ENCODE measurements at places on chromosomes 5 and 9.
A peak's percentile ranks its signal among the peaks of the same experiment; 100 is the strongest.

GRCh38 chr5:114858665-114859437 is 310.9 kb downstream of the TRIM36 start:
- H3K4me1 ChIP-seq, result no peaks in the 10 kb centered on the region
- no peak for DNase-seq
- no peaks in the 10 kb centered on the region for H3K36me3 ChIP-seq
- no peaks in the 10 kb centered on the region for H3K27me3 ChIP-seq
- H3K27ac ChIP-seq, result no peak overlapping the region

DNA sequence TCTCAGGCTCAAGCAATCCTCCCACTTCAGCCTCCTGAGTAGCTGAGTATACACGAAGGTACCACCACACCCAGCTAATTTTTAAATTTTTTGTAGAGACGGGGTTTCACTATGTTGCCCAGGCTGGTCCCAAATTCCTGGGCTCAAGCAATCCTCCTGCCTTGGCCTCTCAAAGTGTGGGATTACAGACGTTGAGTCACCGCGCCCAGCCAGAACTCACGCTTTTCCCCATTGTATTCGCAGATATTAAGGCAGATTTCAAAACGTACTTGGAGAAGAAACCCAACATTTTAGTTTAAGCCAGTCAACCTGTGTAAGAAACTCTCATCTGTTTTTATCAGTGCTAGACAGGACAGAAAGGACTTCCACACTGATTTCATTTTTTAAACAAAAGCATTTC is 26.6 kb downstream of the COL23A1 start:
- no peaks in the 10 kb centered on the region for H3K36me3 ChIP-seq
- no peak overlapping the region for H3K4me3 ChIP-seq
- H3K27me3 ChIP-seq, result no peaks in the 10 kb centered on the region
- no peak overlapping the region for H3K27ac ChIP-seq
- DNase-seq, result no peak
- H3K4me1 ChIP-seq, result no peaks in the 10 kb centered on the region

DNA sequence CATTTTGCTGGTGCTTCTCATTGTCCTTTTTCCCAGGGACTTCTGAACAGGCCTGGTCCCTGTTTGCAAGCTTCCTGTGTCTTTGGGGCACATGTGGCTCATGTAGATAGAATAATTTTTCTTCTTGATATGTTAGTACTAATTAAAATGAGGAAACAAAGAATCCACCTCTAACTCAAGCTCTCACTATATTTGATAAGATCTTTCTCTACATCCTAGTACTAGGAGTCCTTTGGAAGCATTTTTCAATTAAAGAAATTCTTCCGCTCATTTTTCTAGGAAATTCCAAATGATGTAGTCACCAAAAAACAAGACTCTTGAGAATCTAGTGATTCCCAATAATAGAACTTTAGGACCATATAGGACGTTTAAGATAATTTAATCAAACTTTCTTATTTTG is 165.3 kb downstream of the SEC61B start:
- H3K4me3 ChIP-seq, result no peak overlapping the region
- DNase-seq, result peak; percentile 9
- H3K4me1 ChIP-seq, result peaks cover 14% of the 10 kb centered on the region

- no peak overlapping the region for H3K4me3 ChIP-seq
- H3K4me1 ChIP-seq, result peaks cover 71% of the 10 kb centered on the region
- peak; percentile 43 for DNase-seq
- H3K36me3 ChIP-seq, result peaks cover 29% of the 10 kb centered on the region
- no peaks in the 10 kb centered on the region for H3K27me3 ChIP-seq
- H3K27ac ChIP-seq, result peak overlapping the region; percentile 96
Measured at GRCh38 chr9:113592876-113593575, 129.5 kb downstream of the RGS3 start.

DNA sequence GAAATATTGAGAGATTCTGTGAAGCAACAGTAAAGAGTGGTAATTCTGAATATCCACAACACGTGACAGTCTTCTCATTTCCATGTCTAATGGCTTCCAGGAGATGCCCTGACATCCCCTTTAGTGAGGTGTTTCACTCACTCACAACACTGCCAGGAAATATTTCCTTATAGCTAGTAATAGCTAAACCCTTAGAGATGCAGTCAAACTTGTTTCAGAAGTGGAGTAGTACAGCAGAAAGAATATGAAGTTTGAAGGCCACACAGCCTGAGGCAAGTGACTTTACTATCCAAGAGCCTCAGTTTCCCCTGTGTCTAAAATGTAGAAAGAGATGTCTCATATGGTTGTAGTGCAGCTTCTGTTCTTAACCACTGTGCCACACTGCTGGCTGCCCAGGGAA is 139.2 kb downstream of the CDK5RAP2 start:
- no peaks in the 10 kb centered on the region for H3K27me3 ChIP-seq
- DNase-seq, result no peak
- H3K4me1 ChIP-seq, result peaks cover 5% of the 10 kb centered on the region
- H3K36me3 ChIP-seq, result no peaks in the 10 kb centered on the region
- H3K27ac ChIP-seq, result no peak overlapping the region
- H3K4me3 ChIP-seq, result no peak overlapping the region

GRCh38 chr5:78811121-78811817 is 162.7 kb upstream of the LHFPL2 start:
- no peaks in the 10 kb centered on the region for H3K27me3 ChIP-seq
- no peak overlapping the region for H3K4me3 ChIP-seq
- H3K36me3 ChIP-seq, result no peaks in the 10 kb centered on the region
- peaks cover 12% of the 10 kb centered on the region for H3K4me1 ChIP-seq
- H3K27ac ChIP-seq, result no peak overlapping the region
- DNase-seq, result peak; percentile 14

- no peaks in the 10 kb centered on the region for H3K36me3 ChIP-seq
- H3K27ac ChIP-seq, result no peak overlapping the region
Measured at GRCh38 chr5:148791334-148791667, 35.1 kb upstream of the ADRB2 start.

- no peak overlapping the region for H3K27ac ChIP-seq
- no peaks in the 10 kb centered on the region for H3K27me3 ChIP-seq
- H3K36me3 ChIP-seq, result no peaks in the 10 kb centered on the region
- no peak overlapping the region for H3K4me3 ChIP-seq
- peak; percentile 27 for DNase-seq
Measured at GRCh38 chr5:167699432-167699831, 592.0 kb upstream of the WWC1 start.

- no peak overlapping the region for H3K27ac ChIP-seq
- no peaks in the 10 kb centered on the region for H3K36me3 ChIP-seq
- DNase-seq, result no peak
- no peak overlapping the region for H3K4me3 ChIP-seq
- no peaks in the 10 kb centered on the region for H3K4me1 ChIP-seq
Measured at GRCh38 chr9:91676046-91676445, 252.4 kb upstream of the NFIL3 start.

GRCh38 chr5:138353560-138354080 is 1.1 kb downstream of the KDM3B start:
- H3K36me3 ChIP-seq, result peaks cover 4% of the 10 kb centered on the region
- peak overlapping the region; percentile 65 for H3K27ac ChIP-seq
- peak overlapping the region; percentile 78 for H3K4me3 ChIP-seq
- peaks cover 14% of the 10 kb centered on the region for H3K4me1 ChIP-seq
